ENCODE measurements at places on chromosomes 4 and X. TPM values are rescaled to one million over a fixed set of nuclear protein-coding genes. Genes with fewer than 3 reads are reported as not detected.

Gene FRG2
- not detected for total RNA-seq

Gene RAI2
- total RNA-seq, result under 0.01 TPM

Gene MMRN1
- total RNA-seq, result not detected

Gene NXF2
- not detected for total RNA-seq

Gene ASB5
- 0.29 TPM for total RNA-seq

Gene SNCA
- 0.29 TPM for total RNA-seq

Gene F8A1
- 3.8 TPM for total RNA-seq

Gene MTM1
- 11.8 TPM for total RNA-seq

Gene HSFX3
- not detected for total RNA-seq

Gene CXCR3
- total RNA-seq, result not detected

Gene IL3RA
- total RNA-seq, result 0.88 TPM
